GM12878 (cell line): ENCODE measurements at places on chromosomes 1 and 21.

DNA sequence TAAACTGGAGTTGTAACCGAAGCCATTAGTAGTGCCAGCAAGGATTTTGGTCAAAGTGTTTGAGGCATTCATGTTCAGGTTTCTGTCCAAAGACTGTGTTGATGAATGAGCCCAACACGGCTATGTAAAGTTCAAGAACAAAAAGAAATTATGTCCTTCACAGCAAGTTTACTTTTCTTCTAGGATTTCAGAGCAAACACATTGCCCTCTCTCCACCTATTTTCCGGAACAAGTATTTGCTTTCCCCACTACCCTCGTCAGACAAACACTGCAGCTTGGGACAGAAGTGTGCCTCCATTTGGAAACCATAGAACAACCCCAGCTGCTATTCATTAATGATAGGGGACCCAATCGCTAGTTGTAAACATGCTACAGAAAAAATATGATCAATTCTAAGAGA lies 151.4 kb upstream of the C1orf105 start:
- no peak for DNase-seq

- no peak for DNase-seq
Measured at GRCh38 chr1:118788463-118788862, 199.7 kb downstream of the TBX15 start.

- DNase-seq = no peak
Measured at GRCh38 chr1:94831641-94832040, 11.5 kb downstream of the SLC44A3 start.

DNA sequence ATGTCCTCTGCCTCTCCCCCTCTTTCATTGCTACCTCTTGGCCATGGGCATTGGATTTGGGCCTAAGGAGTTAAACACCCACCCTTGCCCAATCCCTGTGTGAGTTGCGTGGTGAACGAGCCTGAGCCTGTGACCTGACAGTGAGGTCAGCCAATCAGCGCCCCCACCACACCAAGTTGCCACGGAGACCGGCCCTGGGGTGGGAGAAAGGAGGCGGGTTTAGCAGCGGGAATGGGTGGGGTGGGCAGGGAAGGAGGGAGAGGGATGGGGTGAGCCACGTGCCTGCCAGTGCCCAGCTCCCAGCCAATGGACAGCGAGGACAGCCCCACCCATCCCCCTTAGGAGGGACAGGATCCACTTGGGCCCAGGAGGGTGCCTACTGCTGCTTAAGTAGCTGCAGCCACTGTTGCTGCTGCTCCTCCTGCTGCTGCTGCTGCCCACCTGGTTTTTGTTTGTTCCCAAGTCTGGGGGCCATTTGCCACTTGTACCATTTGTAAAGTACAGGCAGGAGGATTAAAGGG lies 9.5 kb downstream of the ZBTB7B start:
- no peak for DNase-seq

DNA sequence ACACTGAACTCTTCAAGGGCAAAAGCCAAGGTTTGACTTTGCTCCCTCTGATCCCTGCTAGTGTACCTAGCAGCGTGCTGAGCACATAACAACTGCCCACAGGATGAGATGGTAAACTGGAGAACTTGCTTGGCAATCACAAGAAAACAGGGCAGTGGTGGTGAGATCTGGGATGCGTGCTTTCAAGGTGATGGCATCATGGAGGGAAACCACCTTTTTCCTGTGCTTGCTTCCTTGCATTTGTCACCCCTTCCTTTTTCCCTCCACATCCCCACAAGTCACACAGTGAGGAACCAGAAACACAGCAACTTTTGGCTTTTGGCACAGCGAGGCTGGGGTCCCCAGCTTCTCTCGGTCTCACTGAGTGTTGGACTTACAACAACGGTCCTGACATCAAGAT lies 31.4 kb upstream of the BECN2 start:
- no peak for DNase-seq

- no peak for DNase-seq
Measured at GRCh38 chr1:241972703-241973369, 15.3 kb downstream of the BECN2 start.

- DNase-seq = no peak
Measured at GRCh38 chr1:78370356-78370755, 120.4 kb upstream of the PTGFR start.

GRCh38 chr1:90864681-90865080 lies 147.6 kb upstream of the BARHL2 start:
- no peak for DNase-seq

- DNase-seq = no peak
Measured at GRCh38 chr1:186683652-186684410, 3.6 kb upstream of the PTGS2 start.

GRCh38 chr21:17789656-17790055 lies 29.5 kb downstream of the C21orf91 start:
- DNase-seq = no peak

DNA sequence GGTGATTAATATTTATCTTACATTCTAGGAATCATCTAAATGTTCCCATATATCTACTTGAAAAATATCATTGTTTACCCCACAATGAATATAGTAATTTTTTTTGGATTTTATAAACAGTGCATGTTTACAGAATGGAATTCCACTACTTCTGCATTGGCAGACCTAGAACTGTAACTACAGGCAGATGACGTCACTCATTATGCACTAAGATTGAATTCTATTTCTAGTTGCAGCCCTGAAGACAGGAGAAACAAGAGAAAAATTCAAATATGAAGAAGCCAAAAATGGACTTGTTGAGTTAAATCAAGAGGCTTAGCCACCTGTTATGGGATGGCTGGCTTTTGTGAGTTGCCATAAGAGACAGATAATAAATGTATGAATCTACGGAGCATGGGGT lies 364.7 kb downstream of the PCP4 start:
- DNase-seq = no peak

DNA sequence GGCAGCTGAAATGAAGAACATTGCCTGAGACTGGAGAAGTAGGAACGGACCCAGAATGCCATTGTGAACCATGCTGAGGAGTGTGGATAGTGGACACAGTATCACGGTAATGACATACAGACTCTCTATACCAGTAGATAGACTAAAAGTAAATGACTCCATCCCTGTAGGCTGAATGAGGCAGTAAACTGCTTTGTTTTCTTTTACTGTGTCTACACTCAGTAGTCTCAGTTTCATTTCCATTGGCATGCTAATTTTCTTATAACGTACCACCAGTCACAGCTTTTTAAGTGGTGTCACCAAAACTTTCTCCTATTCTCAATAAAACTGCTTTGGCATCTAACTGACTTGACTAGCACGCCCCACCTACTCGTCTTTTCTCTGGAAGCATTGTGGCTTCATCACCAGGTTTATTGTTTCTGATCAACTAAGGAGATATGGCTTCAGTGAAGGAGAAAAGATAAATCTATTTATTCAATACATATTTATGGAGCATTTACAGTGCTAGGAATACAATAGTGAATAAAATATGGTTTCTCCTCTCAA lies 8.4 kb upstream of the ZNF697 start:
- no peak for DNase-seq

DNA sequence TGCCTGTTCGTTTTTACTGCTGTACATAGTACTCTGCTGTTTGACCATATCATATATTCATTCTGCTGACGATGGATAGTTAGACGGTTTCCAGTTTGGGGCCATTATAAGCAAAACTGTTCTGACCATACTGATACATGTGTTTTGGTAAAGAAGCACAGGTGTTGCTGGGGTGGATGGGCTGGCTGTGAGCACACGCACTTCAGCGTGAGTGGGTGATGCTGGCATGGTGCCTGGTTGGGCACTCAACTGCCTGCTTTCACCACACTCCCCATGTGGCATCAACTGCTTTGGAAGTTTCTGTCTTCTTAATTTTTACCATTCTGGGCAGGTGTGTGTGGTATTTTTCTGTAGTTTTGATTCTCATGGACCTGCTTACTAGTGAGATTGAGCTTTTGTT lies 37.3 kb downstream of the ADARB1 start:
- DNase-seq = no peak

DNA sequence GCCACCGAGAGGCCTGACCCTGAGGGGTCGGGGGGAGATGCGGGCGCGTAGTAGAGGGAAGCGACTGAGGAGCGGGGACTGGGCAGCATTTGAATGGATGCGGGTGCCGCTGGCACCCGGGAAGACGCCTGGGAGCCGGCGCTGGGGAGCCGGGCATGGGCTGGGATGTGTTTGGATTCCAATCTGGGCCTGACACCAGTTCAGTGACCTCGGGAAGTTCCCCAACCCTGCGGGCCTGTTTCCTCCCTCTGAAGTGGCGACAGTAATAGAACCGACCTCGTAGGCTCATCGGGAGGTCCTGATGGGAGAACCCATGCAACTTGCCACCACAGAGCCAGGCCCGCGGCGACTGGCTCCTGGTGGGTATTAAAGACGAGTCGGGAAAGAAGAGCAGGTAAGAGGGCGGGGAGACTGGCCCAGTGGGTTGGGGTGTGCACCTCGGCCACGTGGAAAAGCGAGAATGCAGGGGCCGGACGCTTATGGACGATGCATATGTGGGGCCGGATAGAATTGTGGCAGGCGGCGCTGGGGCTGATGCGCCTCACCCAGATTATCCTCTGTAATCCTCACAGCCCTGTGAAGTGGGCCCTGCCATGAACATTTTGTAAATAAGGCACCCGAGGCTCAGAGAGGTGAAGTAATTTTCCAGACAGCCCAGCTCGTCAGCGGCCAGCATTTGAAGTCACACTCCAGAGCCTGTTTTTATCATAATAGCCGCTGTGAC lies 105.8 kb downstream of the SLC16A1 start:
- no peak for DNase-seq

DNA sequence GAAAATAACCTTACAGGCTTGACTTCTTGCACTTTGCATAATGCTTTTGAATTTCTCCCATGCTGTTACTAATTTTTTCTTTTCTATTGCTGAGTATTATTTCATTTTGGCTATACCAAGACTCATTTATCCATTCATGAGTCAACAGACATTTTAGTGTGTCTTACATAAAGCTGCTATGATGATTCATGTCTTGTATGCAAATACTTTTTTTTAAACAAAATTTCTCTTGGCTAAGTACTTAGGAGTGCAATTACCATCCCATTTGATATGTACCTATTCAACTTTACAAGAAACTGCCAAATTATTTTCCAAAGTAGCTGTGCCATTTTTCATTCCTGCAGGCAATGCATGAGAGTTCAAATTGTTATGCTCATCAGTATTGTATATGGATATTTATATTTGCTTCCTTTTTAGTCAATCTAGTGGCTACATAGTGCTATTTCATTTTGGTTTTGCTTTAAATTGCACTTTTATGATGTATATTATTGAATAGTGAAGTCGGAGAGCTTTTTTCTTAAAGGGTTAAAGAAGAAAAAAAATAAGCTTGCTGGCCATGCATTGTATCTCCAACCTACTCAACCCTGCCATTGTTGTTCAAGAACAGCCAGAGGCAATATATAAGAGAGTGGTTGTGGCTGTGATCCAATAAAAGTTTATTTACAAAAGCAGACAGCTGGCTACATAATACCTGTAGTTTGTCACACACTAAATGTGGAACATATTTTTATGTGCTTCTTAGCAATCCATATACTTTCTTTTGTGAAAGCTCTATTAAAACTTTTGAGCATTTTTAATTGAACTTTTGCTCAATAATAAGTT lies 862.8 kb downstream of the KCNT2 start:
- DNase-seq = no peak
